ENCODE measurements at places on chromosomes 16 and 17. TPM values are rescaled to one million over a fixed set of nuclear protein-coding genes. Genes with fewer than 3 reads are reported as not detected.

Gene CMTM1
- 1.3 TPM for total RNA-seq

Gene ANKFN1
- total RNA-seq, result not detected

DNA sequence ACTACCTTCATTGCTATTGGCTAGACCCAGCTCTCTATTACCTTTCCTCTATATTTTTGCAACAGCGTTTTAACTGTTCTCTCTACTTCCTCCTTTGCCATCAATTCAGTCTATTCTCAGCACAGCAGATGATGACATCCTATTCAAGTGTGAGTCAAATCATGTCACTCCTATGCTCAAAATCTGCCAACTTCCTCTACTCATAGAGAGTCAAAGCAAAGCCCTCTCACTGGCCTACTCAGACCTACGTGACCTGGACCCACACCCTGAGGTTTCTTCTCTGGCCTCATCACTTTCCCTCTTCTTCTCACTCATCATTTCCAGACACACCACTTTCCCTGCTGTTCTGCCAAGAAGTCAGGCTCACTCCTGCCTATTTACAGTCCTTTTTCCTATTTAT is 289.0 kb upstream of the AXIN2 start:
- DNase-seq, result no peak

DNA sequence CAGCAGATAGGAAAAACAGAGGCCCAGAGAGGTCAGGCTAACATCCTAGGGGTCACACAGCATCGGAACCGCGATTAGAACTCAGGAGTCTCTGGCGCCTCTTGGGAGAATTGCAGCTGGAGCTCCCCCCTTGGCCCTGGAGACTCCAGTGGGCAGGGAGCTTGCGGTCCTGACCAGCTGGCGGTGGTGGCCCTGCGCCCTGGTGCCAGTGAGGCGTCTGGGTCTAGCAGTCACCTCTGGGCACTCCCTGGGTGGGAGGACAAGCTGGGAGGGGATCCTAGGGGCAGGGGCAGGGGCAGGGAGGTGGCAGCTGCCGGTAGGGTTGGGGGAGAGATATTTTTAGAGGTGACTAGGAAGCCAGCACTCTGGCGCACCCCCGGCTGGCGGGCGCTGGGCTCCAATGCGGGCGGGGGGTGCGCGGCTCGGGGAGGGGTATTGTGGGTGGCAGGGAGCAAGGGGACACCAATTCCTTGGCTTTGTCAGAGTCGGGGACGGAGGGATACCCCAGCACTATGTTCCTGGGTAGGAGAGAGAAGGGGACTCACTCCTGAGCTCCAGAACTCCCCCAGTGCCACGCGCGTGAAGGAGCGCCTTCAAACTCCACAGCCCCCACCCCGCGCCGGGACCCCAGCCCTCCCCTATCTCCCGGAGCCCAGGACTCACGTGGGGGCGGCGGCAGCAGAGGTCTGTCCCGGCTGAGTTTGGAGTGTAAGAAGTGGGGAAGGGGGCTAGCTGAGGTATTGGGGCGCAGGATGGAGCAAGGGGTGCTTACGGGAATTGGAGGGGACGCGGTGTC is 584 bp downstream of the PHOSPHO1 start:
- DNase-seq, result no peak

DNA sequence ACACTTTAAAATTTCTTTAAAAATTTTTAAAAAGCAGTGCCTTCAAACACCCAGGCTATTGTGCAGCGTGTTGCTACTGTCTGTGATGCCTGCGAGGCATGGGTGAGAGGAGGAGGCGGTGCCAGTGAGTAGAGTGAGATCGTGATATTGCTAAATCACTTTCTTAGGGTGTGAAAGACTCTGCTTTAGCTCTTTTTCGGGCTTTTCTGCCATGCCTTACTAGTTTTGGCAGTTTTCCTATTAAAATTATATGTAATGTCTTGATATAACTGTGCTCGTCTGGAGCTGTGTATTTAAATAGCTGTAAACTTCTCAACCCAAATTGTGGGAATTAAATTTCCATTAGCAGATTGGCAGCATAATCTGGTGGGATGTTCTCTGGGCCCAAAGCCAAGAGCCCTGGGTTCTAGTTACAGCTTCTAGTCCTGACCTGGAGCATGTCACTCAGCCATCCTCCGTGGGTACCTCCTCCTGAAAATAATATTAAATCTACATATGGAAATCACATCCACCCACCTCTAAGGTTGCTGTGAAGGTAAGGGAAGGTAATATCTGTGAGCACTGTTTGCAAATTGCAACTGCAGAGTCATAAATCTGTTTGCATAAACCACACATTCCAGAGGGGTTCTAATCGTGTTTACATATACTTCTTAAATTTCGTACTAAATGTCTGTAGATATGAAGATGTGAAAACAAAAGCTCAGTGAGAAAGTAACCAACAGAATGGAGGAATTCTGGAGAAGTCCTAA is 264.3 kb upstream of the CACNG5 start:
- no peak for DNase-seq
